ENCODE measurements at places on chromosomes 2 and 18.

DNA sequence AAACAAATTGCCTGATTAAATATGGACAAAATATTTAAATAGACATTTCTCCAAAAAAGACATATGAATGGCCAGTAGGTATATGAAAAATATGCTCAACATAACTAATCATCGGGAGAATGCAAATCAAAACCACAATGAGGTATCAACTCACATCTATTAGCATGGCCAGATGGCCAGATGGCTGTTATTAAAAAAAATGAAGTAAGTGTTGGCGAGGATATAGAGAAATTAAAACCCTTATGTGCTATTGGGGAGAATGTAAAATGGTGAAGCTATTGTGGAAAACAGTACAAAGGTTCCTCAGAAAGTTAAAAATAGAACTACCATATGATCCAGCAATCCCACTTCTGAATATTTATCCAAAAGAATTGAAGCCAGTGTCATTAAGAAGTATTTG is 272.3 kb upstream of the ZNF804A start:
- DNase-seq = no peak

DNA sequence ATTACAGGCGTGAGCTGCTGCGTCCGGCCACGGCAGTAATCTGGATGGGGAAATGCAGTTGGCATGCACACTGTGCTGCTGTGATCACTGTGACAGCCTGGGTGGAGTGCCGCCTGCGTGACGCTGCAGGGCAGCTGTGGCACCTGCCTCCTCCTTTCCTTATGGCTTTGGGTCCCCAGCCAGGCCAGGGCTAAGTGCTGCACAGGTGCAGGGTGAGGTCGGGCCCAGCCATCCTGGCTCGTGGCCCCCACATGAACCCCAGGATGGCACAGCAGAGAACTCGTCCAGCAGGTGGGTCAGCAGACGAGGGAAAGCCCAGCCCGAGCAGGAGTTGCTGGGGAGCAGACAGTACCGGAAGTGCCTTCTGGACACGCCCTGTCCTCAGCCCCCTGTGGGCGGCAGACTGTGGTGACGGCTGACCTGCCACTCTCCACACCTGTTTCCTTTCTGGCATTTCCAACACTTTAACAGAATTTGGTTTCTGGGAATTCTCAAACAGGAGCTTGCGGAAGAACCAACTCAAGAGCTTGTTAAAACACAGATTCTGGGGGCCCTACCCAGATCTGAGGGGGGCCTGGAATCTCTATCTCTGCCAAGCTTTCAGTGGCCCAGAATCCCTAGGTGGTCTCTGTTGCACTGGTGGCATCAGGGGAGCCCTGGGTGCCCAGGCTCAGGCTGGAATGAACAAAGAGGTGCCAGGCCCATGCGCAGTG is 16.9 kb downstream of the HS1BP3 start:
- no peak for DNase-seq

DNA sequence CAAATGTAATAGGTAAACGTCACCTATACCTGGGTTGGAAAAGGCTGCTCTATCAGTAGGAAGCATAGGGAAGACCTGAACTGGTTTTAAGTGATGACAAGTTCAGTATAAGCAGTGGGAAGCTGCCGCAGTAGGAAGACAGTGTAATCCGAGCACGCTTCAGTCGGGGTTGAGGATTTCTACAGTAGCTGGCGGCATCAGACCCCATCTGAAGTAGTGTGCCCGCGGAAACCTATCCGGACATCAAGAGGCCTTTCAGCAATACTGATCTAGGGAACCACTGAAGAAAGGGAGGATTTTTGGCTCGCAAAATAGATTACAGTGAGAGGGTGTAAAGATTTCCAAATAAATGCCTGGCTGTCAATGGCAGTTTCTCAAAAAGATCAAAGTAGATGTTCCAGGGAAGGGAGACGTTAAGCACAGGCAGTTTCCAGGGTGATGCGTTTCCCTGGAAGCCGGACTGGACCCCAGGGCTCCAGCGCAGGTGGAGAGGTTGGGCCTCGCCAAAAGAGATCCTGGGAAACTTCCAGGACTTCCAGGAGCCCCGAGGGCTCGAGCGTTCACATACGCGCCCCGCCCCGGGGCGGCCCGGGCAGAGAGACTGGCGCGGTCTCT is 5.3 kb downstream of the LOXL3 start:
- no peak for DNase-seq

DNA sequence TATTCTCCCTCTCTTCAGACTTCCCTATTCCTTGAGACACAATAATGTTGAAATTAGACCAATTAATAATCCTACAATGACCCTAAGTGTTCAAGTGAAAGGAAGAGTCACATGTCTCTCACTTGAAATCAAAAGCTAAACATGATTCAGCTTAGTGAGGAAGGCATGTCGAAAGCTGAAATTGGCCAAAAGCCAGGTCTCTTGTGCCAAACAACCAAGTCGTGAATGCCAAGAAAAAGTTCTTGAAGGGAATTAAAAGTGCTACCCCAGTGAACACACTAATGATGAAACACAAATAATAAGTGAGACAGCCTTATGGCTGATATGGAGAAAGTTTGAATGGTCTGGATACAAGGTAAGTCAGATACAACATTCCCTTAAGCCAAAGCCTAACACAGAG is 115.4 kb downstream of the PXDN start:
- no peak for DNase-seq

GRCh38 chr18:12092398-12093229 is 1.0 kb upstream of the ANKRD62 start:
- DNase-seq = no peak

- no peak for DNase-seq
These were observed 74.9 kb upstream of the DOCK10 start for GRCh38 chr2:225117051-225117716.

- DNase-seq = no peak
These were observed 14.0 kb upstream of the REG3G start for GRCh38 chr2:79011496-79011895.

DNA sequence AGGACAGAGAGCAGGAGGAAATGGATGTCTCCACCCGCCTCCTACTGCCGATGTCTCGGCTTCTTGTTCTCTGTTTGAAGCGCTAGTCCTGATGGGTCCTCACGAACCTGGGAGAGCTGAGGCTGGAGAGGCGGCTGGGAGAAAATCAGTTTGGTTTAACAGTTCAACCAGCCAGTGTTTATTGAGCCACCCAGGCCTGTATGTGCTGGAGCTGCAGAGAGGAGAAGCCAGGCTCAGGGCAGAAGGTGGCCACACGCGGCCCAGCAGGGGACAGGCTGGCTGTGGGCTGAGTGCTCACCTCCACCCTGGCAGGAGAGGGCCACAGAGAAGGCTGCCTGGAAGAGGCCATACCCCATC is 202.1 kb downstream of the CYP26B1 start:
- DNase-seq = no peak

GRCh38 chr2:229582151-229582550 is 132.2 kb downstream of the DNER start:
- DNase-seq = no peak

DNA sequence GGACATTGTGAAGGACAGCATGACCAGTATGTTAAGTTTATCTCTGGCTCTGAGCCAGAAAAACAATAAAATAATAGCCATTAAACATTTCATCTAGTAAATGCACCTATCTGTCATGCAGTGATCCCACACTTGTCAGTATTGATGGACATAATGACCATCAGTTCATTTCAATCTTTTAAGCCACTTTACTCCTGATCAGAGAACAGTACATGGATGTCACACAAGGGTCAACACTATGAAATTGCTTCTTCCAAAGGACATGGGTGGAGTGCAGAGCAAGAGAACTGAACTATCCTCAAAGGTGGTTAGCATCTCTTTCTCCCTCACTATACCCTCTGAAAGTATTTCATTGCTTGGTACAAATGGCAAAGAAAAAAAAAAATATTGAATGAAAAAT is 816.0 kb upstream of the GYPC start:
- DNase-seq = no peak

- DNase-seq = no peak
These were observed 90.5 kb upstream of the MAPK4 start for GRCh38 chr18:50469380-50469781.

GRCh38 chr2:44172576-44172975 is 3.9 kb downstream of the PPM1B start:
- no peak for DNase-seq

DNA sequence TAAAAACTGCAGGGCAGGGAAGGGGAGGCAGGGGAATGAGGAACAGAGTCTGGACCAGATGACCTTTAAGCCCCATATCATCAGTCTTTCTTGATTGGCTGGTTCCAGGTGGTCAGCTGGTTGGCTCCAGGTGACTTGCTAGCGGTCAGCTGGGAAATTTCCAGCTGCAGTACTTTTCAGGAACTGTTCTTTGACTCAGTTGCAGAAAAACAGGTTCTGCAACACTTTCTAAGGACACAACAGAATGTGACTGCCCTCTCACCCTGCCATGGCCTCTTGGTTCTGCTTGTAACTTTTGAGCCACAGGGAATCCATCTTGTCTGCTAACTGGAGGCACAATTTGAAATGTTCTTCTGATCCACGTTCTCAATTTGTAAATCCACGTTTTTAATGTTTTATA is 278.3 kb upstream of the LRATD1 start:
- no peak for DNase-seq

GRCh38 chr2:12539776-12540562 is 176.8 kb upstream of the TRIB2 start:
- no peak for DNase-seq

DNA sequence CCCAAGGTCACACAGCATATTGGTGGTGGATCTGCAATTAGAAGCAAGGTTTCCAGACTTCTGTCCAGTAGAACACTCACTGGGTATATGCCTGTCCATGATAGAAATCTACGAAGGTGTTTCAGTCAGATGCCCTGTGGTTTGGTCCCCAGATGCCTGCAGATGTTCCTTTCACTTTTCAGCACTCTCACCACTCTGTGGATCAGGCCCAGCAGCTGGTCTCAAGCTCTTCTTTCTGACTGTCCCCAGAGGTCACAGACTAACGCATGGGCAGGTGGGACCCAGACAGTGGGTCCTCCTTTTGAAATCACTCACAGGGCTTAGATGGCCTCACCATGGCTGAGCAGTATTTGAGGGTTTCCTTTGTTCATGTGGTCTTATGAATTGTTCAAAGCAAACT is 376.5 kb downstream of the ALK start:
- no peak for DNase-seq

GRCh38 chr18:33584548-33585430 is 6.8 kb downstream of the ASXL3 start:
- DNase-seq = no peak

GRCh38 chr18:70421471-70422390 is 132.9 kb downstream of the SOCS6 start:
- peak; percentile 2 for DNase-seq

GRCh38 chr18:66317243-66318090 is 286.4 kb downstream of the CDH19 start:
- no peak for DNase-seq

DNA sequence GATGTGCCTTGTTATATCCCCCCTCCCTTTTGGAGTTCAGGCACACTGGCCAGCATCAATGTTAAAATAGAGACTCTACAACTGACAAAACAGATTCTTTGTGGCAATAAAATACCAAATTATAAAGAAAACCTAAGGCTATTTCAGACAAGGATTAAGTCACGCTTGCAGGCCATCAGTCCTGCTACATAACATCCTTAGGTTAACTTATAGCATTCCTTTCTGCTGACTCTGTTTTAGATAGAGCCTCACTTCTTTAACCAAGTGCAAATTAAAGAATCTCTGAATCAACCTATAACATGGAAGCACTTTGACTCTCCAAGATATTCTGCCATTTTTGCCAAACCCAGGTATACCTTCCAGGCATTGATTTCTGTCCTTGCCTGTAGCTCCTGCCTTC is 784.6 kb downstream of the RNF144A start:
- no peak for DNase-seq

GRCh38 chr18:36650266-36650665 is 178.5 kb downstream of the TPGS2 start:
- no peak for DNase-seq

DNA sequence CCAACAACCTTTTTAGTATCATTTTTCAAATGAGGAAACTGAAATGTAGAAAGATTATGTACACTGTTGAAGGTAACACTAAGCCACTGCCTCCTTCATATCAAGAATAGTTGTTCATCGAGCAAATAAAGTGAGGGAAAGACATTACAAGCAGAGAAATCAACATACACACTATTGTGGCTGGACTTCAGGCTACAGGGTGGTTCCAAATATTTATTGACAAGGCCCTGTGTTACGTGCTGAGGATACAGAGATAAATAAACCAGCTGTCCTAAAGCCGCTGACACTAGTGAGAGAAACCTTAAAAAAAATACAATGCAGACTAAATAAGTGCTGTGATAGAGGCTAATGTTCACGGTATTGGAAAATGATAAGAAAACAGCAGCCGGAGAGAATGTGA is 1.9 kb upstream of the LNPK start:
- DNase-seq = no peak

DNA sequence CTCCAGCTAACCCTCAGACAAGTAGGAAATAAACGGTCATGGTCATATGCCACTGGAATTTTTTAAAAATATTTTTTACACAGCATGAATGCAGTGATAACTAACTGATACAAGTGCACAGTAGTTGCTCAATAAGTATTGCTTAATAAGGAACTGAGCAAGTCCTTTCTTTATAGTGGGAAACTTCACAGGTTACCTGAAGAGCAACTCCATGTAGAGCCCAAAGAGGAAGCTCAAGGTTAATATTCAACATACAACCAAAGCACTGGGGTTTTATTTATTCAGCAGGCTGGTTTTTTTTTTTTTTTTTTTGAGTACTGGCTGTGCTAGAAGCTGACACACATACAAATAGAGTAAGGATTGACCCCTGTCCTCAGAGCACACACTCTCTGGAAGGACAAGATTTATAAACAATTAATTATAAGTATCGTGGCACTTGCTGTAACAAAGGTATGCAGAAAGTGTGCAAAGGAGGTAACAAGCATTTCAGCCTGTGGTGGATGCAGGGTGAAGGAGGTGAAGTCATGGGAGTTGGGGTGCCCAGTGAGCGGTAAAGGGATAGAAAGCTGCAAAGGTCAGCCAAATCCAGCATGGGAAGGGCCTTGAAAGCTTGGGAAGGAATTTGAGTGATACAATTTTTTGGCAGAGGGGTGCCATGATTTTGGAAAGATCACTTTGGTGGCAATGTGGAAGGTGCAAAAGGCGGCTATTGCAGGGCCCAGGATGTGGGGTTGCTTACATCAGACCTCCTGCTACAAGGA is 52.7 kb downstream of the ATOH8 start:
- no peak for DNase-seq

DNA sequence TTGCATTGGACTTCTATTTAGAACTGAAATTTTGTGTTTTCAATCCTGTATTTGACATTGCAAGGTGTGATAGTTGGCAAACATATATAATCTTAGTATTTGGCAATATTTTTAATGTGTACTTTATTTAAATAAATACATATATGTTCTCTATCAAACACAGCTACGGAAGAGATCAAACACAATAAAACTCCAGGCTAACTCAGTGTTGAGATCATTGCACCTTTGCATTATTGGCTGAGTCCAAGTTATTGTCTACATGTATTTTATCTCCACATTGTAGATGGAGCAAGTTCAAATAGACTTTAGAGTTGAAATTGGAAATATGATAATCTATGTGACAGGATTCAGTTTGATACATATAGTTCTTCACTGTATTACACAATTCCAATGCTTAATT is 176.7 kb downstream of the ST6GAL2 start:
- DNase-seq = no peak
